ENCODE measurements at places on chromosomes 12 and 14.

GRCh38 chr12:113766879-113767878 lies 198.9 kb downstream of the RBM19 start:
- H3K4me3 ChIP-seq: no peak overlapping the region
- peak overlapping the region; percentile 56 for H3K27ac ChIP-seq
- no peaks in the 10 kb centered on the region for H3K36me3 ChIP-seq
- DNase-seq: peak; percentile 80
- no peaks in the 10 kb centered on the region for H3K4me1 ChIP-seq

DNA sequence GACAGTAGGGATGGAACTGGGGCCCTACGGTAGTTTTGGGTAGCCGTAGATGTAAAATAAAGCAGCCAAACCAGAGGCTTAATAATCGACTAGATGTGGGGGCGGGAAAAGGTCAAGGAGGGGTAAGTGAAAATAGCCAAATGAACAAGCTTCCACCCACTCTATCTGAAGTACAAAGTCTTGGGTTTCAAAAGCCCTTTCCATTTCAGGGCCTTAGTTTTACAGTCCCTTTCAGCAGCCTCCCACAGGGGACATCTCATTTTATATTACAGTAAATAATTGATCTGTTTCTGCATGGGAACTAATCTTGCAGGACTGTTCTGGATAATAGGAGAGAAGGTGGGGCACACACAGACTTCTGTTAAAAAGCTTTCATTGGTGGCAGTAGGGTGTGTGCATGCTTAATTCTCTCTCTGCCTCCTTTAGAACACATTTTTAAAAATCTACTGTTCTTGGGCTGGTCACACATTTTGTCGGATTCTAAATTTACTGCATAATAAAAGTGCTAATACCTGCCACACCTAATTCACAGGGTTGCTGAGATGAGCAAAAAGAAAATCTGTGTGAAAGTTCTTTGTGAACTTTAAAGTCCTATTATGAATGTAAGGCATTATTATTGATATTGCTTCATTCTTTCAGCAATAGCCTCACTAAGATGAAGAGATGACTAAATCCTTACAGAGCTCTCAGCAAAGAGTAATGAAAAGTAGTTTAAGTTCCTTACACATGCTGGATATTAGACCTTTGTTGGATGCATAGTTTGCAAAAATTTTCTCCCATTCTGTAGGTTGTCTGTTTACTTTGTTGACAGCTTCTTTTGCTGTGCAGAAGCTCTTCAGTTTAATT lies 104.6 kb downstream of the ITPR2 start:
- no peak overlapping the region for H3K27ac ChIP-seq
- no peaks in the 10 kb centered on the region for H3K27me3 ChIP-seq
- no peaks in the 10 kb centered on the region for H3K36me3 ChIP-seq
- no peak for DNase-seq

GRCh38 chr12:20372326-20373096 lies 4.2 kb downstream of the PDE3A start:
- H3K4me1 ChIP-seq: no peaks in the 10 kb centered on the region
- H3K27ac ChIP-seq: no peak overlapping the region
- no peak for DNase-seq
- H3K36me3 ChIP-seq: no peaks in the 10 kb centered on the region
- H3K27me3 ChIP-seq: peaks cover 31% of the 10 kb centered on the region

DNA sequence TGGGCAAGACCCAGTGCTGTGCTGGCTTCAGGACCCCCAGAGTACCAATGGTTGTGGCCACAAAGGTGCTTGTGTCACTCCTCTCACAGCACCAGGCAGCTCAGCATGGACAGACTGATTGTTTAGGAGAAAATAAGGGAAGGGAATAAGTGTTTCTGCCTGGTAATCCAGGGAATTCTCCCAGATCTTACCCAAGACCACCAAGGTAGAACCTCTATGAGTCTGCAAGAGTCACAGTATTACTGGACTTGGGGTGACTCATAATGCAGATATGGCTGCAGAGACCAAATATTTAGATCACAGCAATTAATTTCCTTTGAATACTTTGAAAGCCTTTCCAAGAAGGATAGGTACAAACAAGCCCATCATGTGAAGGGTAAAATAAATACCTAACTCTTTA lies 1178.3 kb upstream of the FLRT2 start:
- no peaks in the 10 kb centered on the region for H3K4me1 ChIP-seq
- no peak overlapping the region for H3K4me3 ChIP-seq
- H3K27me3 ChIP-seq: no peaks in the 10 kb centered on the region
- DNase-seq: no peak
- no peak overlapping the region for H3K27ac ChIP-seq

DNA sequence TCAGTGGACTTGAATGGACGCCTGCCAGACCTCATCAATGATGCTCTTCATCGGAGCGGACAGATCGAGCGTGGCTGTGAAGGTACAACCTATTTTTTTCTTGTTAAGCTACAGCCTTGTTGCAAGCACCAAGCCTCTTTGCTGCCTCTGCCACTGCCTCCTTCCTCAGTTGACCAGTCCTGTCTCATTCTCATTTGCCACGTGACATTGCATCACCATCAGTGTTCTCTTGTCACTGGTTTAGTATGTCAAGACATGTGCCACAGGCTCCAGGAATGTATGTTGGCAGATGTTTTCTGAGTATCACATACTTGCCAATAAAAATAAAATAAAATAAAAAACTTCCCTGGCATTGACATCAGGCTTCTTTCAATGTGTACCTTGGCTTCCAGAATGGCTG lies 798.1 kb downstream of the NRXN3 start:
- H3K27me3 ChIP-seq: no peaks in the 10 kb centered on the region
- H3K36me3 ChIP-seq: no peaks in the 10 kb centered on the region
- no peak overlapping the region for H3K27ac ChIP-seq
- no peaks in the 10 kb centered on the region for H3K4me1 ChIP-seq
- DNase-seq: no peak

DNA sequence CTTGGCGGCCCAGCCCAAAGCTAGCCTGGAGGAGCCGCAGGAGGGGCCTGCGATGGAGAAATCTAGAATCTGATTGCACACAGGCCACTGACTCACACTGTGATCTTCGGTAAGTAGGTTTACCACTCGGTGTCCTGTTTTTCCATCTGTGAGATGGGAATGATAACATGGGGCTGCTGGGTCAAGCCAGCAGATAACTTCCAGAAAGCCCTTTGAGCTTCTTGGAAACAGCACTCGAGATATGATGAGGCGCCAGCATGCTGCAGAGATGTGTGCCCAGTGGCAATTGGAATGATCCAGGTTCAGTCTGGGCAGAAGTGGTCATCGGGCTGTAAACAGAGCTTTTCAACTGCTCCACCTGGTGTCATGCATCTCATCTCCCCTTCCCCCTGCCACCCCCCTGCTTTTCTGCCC lies 771.3 kb upstream of the TBX3 start:
- peak; percentile 67 for DNase-seq
- peaks cover 2% of the 10 kb centered on the region for H3K4me1 ChIP-seq
- no peak overlapping the region for H3K4me3 ChIP-seq
- H3K27me3 ChIP-seq: peaks cover 22% of the 10 kb centered on the region

- H3K27me3 ChIP-seq: no peaks in the 10 kb centered on the region
- DNase-seq: no peak
- no peak overlapping the region for H3K27ac ChIP-seq
- no peaks in the 10 kb centered on the region for H3K36me3 ChIP-seq
- H3K4me3 ChIP-seq: no peak overlapping the region
These were observed 14.8 kb downstream of the DGLUCY start for GRCh38 chr14:91128699-91129098.

DNA sequence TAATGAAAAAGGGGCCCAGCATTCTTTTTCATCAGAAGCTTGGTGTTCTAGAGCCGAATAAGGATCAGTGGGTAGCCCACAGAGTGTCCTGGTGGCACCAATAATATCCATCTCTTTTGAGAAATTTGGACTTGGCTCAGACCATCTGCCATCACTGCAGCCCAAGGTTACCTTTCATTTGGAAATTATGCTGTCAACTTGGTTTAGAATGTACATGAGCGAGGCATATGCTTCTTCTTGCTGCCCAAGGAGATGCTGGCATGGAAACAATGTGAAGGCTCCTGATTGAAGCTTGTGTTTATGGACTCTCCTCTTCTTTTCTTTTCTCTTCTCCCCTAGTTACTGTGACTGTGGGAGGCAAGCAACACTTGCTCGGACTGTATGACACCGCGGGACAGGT lies 50.0 kb downstream of the GPHB5 start:
- H3K4me3 ChIP-seq: no peak overlapping the region
- no peaks in the 10 kb centered on the region for H3K27me3 ChIP-seq
- no peaks in the 10 kb centered on the region for H3K36me3 ChIP-seq

GRCh38 chr14:34359420-34360117 lies 102.5 kb downstream of the SPTSSA start:
- no peak overlapping the region for H3K4me3 ChIP-seq
- H3K27ac ChIP-seq: no peak overlapping the region
- no peak for DNase-seq
- peaks cover 12% of the 10 kb centered on the region for H3K27me3 ChIP-seq
- no peaks in the 10 kb centered on the region for H3K4me1 ChIP-seq
- H3K36me3 ChIP-seq: no peaks in the 10 kb centered on the region

DNA sequence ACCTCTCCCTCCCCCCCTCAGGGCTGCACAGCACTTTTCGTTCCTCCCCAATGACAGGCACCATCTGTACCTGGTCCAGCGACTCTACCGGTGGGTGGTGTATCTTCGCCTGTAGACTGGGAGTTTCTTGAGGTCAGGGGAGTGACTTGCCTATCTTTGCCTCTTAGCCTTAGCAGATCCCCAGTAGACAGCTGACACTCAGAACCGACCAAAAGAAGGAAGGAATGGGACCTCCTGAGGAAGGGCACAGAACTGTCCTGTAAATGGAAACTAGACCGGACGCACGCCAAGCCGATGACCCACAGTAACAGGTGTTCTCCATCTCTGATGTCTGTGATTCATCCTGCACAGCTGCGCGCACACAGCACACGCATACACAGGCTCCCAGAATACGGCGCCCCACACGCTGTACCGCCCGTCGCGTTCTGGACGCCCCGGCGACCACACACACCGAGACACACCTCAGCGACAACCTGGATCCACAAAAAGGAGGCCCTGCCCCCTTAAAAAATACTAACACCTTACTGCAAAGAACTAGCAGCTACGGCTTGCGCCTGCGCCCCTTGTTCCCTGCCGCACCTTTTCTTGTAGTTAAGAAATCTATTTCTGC lies 673 bp upstream of the TTC9 start:
- peak overlapping the region; percentile 80 for H3K4me3 ChIP-seq
- DNase-seq: peak; percentile 75
- no peaks in the 10 kb centered on the region for H3K36me3 ChIP-seq

DNA sequence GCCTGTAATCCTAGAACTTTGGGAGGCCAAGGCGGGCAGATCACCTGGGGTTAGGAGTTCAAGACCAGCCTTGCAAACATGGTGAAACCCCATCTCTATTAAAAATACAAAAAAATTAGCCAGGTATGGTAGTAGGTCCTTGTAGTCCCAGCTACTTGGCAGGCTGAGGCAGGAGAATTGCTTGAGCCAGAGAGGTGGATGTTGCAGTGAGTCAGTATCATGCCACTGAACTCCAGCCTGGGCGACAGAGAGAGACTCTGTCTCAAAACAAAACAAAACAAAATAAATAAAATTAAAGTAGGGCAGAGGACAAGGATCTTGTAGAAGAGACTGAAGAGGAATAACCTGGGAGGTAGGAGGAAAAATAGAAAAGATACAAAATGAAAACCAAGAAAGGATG lies 45.5 kb upstream of the GUCY2C start:
- no peaks in the 10 kb centered on the region for H3K4me1 ChIP-seq
- DNase-seq: no peak
- H3K27ac ChIP-seq: no peak overlapping the region

DNA sequence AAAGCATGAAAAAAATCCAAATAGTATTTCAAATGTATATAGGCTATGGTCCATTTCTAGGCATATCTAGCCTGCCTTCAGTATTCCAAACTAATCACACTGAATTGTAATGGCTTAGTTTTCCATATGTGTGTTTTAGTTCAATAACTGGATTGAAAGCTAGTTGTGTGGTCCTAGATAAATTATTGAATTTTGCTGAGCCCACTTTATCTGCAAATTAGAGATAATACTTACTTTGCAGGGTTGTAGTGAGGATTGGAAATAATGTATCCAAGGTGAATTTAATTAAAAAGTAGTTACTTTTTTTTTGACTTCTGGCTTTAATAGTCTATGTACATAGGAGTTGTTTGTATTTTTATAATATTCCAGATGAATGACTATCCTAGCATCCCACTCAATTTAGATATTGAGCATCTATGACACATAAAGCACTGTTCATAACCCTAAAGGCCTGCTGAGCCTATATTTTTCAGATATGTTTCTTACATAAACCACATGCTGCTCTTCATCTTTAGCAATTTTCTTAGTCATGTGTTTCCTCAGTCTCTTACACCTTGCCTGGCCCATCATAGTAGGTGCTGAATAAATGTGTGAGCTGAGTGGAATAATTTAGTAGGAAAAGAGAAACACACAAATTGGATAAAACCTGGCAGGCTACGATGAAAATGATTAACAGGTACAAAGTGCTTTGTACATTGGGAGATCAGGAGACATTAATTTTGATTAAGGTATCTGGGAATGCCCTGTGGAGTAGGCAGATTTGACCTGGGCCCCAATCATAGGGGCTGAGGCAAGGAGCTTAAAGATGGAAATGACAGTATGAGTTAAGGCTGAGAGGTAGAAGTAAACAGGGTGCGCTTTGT lies 1.1 kb upstream of the ATP23 start:
- H3K27me3 ChIP-seq: peaks cover 17% of the 10 kb centered on the region
- no peaks in the 10 kb centered on the region for H3K4me1 ChIP-seq
- DNase-seq: no peak
- H3K27ac ChIP-seq: no peak overlapping the region
- no peaks in the 10 kb centered on the region for H3K36me3 ChIP-seq

DNA sequence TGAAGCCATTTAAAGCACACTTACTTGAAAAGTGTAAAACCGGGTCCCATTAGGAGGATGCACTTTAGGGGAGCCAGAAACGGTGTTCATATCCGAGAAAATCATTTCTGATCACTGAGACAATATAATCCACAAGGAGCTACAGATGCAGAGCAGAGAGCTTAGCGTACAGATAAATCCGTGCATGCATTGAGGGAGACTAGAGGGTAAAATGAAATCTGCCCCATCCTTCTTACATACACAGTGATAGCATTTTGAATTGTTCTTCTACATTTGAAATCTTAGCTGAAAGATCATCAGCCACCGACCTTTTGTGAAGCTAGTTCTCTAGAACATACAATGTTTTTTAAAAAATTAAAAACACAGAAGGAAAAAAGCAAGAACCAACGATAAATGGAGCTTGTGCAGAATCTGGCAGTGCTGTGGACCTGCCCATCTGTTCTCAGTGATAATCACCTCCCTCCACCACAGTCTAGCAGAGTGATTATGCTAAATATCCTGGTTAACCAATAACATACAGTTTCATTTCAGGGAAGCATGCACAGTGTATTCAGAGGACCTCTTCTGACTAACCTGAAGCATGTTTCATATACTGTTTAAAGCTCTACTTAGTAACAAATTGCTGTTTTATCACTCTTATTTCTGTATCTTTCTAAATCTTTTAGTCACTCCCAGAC lies 161.1 kb downstream of the PPFIA2 start:
- DNase-seq: no peak
- H3K4me3 ChIP-seq: no peak overlapping the region
- no peaks in the 10 kb centered on the region for H3K4me1 ChIP-seq
- no peaks in the 10 kb centered on the region for H3K36me3 ChIP-seq
- peaks cover 6% of the 10 kb centered on the region for H3K27me3 ChIP-seq
- no peak overlapping the region for H3K27ac ChIP-seq

- no peak overlapping the region for H3K4me3 ChIP-seq
- H3K36me3 ChIP-seq: no peaks in the 10 kb centered on the region
- H3K4me1 ChIP-seq: no peaks in the 10 kb centered on the region
- no peak overlapping the region for H3K27ac ChIP-seq
These were observed 137.0 kb downstream of the CRADD start for GRCh38 chr12:93813972-93814821.
